NCI-H510A treated with DMSO at 0.1 percent for 48 hours (cell line): ENCODE measurements at places on chromosomes 11 and 22.

GRCh38 chr11:12556788-12557384 is 117.3 kb upstream of the TEAD1 start:
- no peak for DNase-seq

- no peak for DNase-seq
Measured at GRCh38 chr11:102469196-102469821, 16.7 kb upstream of the TMEM123 start.

DNA sequence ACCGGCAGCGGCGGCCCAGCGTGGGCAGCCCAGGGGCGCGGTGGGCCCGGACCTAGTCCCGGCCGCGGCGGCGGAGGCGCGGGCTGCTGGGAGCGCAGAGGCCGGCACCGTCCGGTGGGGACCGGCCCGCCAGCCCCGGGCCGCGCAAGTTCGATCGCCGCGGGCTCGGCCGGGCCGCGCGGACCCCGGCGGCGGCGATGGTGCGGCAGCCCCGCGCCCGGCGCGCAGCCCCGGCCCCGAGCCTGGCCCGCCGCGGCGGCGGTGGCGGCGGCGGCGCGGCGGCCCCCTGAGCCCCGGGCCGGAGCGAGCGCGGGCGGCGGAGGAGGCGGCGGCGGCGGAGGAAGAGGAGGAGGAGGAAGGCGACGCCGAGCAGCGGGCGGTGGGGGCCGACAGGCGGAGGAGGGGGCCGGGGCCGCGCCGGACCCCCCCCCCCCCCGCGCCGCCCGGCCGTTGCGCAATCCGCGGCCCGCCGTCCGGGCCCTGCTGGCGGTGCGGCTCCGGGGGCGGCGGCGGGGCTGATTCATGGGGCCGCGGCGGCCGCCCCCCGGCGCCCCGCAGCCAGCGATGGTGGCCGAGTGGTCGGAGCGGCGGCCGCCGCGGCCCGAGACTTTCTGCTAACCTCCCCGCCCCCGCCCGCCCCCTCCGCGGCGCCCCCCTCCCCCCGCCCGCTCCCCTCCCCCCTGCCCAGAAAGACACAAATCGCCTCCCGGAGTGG is 1251.9 kb downstream of the BRD1 start:
- no peak for DNase-seq

DNA sequence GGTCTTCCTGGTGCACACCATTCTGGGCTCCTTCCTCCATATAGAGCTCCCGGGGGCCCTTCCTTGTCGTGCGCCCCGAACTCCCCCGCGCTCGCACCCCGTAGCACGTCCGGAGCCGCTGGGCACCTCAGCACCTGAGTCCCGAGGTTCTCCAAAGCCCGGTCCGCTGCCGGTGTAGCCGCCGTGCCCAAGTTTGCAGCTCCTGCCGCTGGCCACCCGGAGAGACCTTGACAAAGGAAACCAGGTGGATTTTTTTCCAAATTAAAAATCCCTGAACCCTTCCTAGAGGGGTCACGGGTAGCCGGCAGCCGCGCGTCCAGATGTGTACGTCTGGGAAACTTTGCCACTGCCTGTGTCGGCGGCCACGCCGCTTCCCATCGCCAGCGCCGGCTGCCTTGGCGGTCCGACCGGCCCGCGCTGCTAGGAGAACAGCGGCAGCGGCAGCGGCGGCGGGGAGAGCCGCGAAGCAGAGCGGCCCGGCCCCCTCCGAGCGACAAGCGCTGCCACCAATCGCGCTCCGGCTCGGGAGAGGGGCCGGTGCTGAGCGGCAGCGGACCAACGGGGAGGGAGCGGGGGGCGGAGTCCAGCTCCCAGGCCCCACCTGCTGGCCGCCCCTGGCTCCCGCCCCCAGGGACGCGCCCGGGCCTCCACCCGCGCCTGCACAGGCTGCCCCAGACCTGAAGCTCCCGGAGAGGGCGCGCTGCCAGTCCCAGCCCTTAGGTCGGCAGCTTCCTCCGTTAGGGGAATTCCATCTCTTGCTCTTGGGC is at the start of gene GALNT18:
Gene GALNT18, minus strand, starts transcription at position 433 of the 767 bp plus-strand sequence.
- peak; percentile 65 for DNase-seq

DNA sequence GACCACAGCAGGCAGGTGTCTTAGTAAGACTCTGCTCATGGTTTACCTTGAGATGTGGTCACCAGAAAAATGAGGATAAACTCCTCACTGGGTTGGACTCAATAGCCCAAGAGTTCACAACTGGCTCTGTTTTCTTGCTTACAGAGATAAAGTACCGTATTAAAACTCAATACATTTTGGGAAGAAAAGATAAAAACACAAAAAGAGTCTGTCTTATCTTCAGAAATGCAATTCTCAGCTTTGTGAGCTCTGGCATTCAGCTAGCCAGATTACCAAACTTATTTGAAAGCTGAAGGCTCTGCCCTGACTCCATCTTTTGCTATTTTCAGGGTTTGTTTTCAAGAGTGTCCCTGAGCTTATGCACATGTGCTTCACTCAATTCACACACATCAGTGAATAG is 75.4 kb downstream of the PHF21A start:
- no peak for DNase-seq

- no peak for DNase-seq
Measured at GRCh38 chr22:22935056-22935545, 47.5 kb downstream of the IGLL5 start.

- DNase-seq: no peak
Measured at GRCh38 chr11:34627197-34627596, 6.3 kb downstream of the EHF start.

- no peak for DNase-seq
Measured at GRCh38 chr22:35690001-35690400, 27.7 kb upstream of the APOL5 start.

- no peak for DNase-seq
Measured at GRCh38 chr11:13134066-13134465, 125.0 kb downstream of the RASSF10 start.

- DNase-seq: no peak
Measured at GRCh38 chr11:2807801-2808241, 77.8 kb downstream of the CDKN1C start.

DNA sequence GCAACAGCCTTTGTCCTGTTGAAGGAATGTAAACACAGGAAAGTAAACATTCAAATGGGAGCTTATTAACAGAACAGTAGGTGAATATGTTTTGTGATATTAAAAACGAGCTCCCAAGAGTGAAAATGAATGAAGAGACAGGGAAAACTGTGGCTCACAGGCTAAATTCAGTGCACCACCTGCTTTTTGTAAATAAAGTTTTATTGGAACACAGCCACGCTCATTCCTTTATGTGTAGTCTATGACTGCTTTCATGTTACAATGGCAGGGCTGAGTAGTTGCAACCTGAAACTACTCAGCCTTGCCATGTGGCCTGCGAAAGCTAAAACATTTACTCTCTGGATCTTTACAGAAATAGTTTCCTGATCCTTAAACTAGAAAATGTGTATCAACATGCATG is 136.9 kb downstream of the MYO18B start:
- DNase-seq: peak; percentile 21

DNA sequence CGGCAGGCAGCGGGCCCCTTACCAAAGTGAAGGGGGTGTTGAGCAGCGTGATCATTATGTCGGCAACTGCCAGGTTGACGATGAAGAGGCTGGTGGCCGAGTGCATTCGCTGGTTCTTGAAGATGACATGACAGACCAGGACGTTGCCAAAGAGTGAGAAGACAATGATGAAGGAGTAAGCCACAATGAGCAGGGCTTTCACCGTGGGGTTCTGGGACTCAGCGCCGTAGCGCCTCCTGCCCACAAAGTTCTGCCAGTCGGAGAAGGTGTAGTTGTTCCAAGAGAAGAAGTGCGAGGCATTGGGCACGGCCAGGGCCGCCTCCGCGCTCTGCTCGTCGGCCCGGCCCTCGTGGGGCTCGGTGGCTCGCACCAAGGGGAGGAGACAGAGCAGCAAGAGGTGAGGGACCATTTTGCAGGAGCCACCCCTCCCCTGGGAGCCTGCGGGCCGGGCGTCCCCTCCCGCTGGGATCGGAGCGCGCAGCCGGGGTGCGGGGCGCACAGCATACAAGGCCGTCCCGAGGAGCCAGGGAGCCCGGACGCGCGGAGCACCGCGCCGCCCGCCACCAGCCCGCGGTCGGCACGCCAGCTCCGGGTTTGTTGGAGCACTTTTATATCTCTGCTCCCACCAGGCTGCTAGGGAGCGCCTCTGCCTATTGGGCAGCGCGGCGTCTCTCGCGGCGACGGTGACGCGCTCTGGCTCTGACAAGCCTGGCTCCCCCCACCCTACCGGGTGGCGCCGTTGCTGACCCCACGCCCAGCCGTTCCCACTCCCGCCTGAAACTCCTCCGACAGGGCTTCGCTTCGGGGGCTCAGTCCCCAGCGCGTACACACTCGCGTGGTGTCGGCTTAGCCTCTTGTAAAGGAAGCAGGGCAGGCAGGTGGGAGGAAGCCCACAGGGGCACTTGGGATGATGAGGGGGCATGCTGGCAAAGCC is at the start of gene GPR83:
Gene GPR83, minus strand, starts transcription at position 581 of the 934 bp plus-strand sequence. Its CDS starts 172 bp downstream, at position 409.
- no peak for DNase-seq

DNA sequence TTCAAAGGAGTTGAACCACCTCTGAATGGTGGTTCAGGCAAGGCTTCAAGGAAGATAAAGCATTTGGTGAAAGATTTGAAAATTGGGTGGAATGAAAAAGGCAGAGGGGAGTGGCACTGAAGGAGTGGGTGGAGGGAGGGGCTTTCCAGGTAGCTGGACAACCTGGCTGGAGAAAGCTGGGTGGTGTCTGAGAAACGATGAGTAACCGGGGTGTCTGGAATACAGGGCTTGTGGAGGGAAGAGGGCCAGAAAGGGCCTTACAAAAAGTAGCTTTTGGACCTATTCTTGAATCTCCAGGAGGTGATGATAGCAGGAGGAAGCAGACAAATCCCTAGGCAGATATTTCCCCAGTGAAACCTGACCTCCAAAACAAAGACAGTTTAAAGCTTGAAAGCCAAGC is 99.3 kb downstream of the RASSF10 start:
- no peak for DNase-seq

GRCh38 chr11:113331441-113331840 is 17.1 kb downstream of the TTC12 start:
- no peak for DNase-seq

DNA sequence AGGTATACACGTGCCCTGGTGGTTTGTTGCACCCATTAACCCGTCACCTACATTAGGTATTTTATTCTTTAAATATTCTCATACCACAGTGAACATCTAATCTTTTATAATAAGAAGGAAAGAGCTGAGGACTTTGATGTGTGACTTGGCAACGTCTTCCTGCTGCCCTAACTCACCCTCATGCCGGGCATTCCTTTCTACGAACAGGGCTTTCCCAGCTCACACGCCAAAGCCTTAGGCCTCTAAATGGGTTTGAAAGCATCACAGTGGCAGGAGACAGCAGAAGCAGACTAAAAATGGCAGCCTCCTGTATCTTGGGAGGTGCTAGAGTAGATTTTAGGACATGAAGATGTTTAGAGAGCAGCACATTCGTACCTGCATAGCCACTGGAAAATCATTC is 52.6 kb downstream of the CLTCL1 start:
- no peak for DNase-seq

DNA sequence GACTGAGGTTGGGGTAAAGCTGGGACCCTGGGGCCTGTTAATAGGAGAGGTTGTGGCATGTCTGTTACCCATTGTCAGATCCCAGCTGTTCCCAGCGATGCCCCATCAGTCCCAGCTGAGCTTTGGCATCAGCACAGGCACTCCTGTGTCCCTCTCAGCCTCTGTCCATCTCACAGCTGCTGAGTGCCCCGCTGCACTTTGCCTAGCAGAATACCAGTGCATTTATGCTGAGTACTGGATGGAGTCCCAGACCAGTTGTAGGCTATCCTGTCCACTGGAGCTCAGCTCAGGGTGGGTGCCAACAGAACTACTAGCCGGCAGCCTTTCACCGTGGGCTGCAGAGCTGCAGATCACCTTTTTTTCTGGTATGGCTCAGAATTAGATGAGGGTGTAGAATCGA is 9.9 kb downstream of the FXYD6 start:
- no peak for DNase-seq
